NCI-H2029 (cell line): ENCODE measurements at places on chromosomes 11 and 22.

DNA sequence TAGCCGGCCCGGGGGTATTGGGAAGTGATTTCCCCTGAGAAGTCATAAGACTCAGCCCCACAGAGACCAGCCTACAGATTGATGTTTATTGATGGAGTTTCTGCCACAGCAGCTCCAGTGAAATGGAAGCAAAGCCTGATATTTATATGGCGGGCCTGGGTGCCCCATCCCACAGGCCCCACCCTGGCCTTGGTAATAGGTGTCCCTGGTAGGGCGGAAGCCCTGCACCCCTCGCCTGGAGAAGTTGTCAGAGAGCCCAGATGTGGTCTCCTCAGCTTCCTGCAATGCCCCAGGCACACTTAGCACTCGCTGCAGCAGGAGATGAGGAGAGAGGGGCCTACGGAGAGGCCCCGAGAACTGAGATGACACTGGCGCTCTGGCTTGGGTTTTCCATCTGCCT, 107.4 kb downstream of the MORC2 start:
- no peak for DNase-seq

GRCh38 chr11:119341222-119342022, 739 bp upstream of the C1QTNF5 start:
- no peak for DNase-seq

DNA sequence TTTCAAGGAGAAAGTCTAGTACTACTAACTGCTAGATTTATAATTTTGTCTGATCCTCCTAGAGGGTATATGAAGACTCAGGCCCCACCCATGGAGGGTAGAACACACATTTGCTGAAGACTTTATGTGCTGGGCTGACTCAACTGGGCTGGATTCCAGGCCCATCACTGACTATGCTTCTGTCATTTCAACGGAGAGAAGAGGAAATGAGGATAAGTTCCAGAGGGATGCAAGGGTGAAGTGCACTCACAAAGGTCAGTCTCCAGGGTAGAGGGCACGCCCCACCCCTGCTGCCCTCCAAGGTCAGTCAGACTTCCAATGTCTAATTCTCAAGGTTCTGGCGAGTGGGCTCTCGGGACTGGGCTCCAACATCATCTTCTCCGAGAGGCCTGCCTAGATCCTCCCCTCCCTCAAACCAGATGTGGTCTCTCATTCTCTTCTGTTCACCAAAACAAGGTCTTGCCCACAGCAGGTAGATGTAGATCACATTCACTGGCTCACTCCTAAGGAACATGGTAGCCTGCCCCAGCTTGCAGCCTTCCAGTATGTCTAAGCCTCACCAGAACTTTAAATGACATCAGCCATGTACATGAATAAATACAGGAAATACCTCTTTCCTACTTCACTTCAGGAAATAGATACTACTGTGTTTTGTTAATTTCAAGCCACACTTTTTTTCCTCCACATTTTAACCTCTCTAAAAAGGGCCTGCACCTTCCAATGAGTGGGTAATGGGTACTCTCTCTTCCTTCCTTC, 7.3 kb upstream of the C11orf86 start:
- no peak for DNase-seq

GRCh38 chr11:40290171-40290631, 1169.3 kb downstream of the LRRC4C start:
- no peak for DNase-seq

- DNase-seq, result no peak
Observed at GRCh38 chr11:120186774-120187591, 23.8 kb upstream of the OAF start.

DNA sequence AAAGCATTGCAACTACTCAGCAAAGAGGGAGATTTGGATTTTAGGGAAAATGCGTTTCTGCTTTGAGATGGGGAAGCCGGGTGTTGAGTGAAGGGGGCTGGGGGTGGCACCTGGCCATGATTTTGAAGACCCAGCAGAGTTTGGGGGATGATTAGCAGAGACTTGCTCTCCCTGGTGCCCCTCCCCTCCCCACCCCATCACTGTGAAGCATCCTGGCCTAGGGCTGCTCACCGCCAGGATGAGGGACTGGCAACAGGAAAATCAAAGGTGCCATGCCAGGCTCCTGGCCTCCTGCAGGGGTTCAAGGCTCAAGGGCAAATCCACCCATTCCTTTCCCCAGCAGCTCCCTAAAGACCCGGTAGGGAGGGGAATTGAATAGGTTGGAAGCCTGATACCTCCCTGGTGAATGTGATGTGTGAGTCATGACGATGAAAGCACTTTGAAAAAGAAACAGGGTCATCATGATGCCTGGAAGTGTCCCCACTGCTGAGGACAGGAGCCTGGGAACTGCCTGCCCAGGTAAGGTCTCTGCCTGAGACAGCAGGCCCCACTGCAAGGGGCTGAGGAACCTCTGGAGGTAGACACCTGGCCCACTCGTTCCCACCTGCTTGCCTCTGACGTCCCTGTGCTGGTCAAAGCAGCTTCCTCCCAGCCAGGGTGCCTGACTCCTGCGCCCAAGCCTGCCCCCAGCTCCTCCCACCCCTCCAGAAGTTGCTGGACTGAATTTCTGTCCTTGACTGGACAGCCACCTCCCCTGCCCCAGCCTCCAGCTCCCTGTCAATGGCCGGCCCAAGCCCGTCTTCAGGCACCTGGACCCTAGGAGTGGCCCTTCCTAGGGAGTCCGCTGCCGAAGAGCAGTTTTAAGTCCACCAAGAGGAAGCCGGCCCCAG, 1.7 kb downstream of the CHST1 start:
- peak; percentile 22 for DNase-seq

- DNase-seq, result peak; percentile 58
Observed at GRCh38 chr11:113473983-113474361, 1.2 kb downstream of the DRD2 start.

DNA sequence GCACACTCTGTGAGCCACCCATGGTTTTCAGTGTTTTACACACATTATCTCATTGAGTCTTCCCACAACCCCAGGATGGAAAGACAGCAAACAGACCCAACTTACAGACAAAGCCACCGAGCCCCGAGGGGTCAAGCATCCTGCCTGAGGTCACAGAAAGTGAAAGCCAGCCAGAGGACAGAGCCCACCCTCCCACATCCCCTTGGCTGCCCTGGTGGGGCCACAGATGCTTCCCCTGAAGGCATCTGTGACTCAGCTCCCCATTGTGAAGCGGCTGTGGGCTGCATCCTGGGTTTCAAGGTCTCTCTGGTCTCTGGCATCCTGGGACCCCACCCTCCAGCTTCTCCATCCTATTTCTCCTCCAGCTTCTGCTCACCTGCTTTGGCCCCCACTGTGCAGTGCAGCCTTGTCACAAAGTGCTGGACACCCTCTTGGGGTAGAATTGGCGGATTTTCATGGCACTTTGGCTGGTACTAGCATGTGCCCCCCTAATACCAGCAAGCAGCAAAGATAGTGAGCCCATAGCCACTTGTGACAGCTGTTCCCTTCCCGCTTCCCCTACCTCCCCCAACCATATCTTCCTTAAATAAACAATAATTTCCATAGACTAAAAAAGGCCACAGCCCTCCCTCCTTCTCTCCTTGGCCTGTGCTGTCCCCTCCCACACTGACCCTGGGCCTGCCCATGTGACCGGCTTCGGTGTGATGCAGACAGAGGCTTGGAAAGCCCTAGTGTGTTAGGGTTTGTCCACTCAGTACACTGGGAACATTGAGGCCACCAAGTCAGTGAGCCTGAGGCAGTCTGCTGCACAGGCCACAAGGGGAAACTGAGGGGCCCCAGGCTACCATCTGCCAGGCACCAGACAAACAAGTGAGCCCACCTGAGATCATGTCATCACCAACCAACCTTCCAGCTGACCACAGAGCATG, 53.9 kb upstream of the SHISAL1 start:
- no peak for DNase-seq

- DNase-seq, result no peak
Observed at GRCh38 chr22:44244265-44244822, 63.6 kb downstream of the PARVG start.

DNA sequence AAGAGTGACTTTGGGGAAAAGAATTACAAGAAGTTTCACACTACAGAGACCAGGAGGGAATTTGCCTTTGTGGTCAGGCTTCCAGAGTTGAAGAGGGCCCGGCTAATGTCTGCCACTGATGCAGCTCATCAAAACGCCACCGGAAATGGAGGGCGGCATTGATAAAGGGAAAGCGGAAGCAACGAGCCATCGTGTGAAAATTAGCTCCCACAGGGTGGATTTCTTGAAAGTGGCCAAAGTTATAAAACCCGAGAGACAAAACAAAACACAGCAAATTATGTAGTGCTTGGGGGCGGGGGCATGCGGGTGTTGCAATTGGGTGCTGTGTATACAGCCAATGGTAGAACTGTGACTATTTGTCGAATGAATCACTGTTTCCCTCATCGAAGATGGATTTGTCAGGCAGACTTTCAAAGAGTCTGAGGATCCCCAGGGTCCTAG, 113.0 kb downstream of the ADAMTS15 start:
- no peak for DNase-seq

DNA sequence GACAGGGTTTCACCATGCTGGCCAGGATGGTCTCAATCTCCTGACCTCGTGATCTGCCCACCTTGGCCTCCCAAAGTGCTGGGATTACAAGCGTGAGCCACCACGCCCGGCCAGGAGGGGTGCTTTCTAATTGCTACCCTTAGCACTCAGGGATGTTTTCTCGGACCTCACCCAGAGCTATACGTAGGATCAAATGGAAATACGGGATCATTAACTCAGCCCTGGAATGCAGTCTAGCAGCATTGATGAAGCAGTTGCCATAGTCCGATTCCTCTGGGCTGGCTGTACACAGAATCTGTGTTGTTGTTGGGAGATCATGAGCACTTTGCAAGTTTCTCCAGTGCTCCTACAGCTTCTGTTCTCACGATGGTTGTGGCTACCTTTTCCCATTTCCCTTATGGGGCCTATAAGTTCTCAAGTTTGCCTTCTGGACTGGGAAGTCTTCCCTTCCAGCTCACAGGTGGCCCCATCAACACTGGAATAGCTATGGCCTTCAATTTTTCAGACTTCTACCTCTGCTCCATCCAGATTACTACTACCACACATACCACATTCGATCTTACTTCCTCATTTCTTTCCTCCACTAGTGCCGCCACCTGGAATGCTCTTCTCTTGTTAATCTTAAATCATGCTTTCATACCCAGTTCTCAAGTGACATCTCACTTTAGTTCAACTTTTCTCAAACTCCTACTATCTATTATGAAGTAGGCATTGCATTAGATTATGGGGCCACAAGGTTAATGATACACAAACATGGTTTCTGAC, 16.1 kb upstream of the PCF11 start:
- no peak for DNase-seq

DNA sequence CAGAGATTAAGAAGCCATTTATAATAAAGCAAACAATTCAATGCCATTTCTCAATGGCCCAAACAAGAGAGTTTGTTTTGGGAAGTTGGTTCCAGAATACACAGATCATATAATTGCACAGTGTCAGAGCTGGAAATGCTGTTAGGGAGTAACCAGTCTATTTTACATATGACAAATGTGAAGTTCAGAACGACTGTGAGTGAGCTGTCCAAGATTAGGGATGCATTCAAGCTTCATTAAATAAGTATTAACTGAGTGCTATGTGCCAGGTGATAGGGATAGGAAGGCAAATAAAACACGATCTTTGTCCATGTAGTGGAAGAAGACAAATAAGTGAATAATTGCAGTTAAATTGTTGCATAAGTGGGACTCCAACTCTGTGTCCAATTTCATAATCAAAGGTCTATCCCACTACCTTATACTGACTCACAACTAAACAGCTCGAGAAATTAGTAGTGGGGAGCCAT, 33.1 kb upstream of the PICALM start:
- no peak for DNase-seq

DNA sequence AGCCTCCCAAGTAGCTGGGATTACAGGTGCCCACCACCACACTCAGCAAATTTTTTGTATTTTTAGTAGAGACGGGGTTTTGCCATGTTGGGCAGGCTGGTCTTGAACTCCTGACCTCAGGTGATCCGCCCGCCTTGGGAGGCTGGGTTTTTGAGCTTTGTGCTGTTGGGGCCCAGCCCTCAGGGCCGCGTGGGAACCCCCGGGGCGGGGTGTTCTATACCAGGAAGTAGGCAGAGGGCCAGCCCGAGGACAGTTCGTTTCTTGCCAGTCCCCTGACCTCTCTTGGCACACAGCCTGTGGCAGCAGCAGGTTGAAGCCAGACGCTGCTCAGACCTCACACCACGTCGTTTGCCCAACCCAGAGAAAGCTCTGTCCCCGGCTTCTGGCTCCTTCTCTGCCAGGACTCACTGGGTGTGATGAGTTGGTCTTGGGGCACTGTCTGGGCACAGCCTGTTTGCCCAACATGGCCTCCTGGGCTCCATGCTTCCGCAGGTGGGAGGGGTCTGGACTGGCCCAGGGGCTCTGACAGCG, 24.9 kb upstream of the CHKA start:
- DNase-seq, result peak; percentile 94

- no peak for DNase-seq
Observed at GRCh38 chr11:94336033-94336432, 31.7 kb downstream of the IZUMO1R start.

- no peak for DNase-seq
Observed at GRCh38 chr11:96292291-96293010, 50.5 kb downstream of the MAML2 start.

GRCh38 chr11:65574811-65575567, 864 bp upstream of the EHBP1L1 start:
- DNase-seq, result no peak

GRCh38 chr11:72807021-72807693, 7.1 kb upstream of the ATG16L2 start:
- DNase-seq, result no peak

- no peak for DNase-seq
Observed at GRCh38 chr11:12045914-12046635, 37.6 kb upstream of the DKK3 start.

DNA sequence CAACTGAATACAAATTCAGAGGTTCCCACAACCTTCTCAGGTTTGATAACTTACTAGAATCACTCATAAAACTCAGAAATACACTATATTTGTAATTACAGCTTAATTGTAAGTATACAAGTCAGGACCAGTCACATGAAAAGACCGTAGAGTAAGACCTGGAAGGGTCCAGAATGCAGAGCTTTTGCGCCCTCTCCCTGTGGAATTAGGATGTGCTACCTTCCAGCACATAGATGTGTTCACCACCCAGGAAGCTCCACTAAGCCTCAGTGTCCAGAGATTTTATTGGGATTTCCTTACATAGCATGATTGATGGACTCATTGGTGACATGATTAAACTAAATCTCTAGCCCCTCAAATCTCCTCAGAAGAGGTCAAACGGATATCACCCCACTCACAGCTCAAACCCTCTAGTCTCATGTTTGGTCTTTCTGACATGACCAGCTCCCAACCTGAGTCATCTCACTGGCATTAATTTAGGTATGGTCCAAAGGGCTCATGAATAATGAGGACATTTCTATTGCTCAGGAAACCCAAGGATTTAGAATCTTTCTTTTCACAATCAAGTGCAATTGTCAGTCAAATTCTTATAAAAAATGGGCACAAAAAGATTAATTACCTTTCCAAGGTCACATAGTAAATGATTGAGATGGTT, 77.2 kb upstream of the UBASH3B start:
- DNase-seq, result no peak

- no peak for DNase-seq
Observed at GRCh38 chr11:7413961-7414915, 71.1 kb upstream of the OLFML1 start.

DNA sequence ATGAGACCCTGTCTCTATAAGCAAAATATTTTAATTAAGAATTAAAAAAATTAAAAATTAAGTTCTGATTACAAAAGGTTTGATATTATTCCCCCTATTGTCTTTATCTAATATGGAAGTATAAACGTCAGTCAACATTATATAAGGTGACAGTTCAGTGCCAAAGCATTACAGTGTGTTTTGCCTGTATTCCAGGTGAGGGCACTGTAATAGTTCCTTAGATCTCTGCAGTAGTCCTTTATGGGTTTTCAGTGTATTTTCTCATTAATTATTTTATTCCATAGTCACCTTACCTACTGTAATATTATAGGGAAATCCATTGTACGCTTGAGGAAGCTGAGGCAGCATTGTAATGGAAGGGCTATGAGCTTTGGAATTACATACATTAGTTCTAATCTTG, 33.0 kb downstream of the FAR1 start:
- DNase-seq, result no peak
